ENCODE measurements at places on chromosomes 1 and 21.

DNA sequence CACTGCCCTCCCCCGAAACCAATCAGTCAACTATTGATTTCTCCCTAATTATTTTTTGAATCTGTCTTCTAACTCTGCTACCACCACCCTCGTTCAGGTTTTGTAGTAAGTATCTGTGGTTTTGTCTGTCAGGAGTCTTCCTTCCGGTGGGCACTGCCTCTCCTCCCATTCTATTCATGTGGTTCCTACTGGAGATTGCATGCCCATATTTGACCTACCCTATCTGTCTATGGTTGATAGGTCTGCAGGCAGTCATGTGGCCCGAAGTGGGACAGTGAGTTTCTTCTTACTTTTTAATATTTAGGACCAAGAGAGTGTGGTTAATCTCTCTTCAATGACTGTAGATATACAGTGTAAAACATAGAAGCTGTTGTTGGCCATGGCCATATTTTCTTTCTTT, 17.8 kb upstream of the MAST2 start:
- no peak for DNase-seq

GRCh38 chr1:113895098-113895497, 7.7 kb upstream of the BCL2L15 start:
- no peak for DNase-seq

DNA sequence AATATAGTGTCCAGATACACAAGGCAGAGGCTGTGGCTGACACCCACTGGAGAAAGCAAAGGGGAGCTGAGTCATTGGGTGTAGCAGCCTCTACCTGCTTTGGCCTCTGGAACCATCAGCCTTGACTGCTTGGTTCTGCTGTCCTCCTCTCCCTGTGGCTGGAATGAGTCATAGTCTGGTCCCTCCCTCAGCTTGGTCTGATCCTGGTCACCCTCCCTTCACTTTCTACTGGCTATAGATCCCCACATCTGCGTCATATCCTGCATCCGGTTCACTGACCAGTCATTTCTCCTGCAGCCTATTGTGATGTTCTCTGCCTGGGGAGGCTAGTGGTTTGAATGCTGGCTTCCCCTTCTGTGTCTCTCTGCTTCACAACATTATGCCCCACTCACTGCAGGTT, 372.8 kb upstream of the DAB1 start:
- DNase-seq: no peak

DNA sequence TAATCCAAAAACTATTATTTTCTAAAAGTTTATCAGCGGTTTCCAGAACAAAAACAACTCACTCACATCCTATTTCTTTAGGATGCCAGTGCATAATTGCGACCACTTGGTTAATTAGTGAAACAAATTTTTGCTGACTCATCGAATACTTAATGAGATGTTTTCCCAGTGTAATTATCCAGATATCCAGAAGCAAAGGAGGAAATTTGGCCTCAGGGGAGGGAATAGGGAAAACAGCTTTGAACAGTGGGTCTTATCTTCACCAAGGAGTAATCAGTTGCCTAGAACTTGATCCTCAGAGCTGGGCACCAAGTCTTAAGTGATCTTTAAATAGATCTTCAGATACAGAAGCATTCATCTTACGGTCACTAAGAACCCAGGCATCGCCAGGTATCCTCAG, 24.3 kb downstream of the STYXL2 start:
- no peak for DNase-seq

GRCh38 chr1:147496571-147497210, 44.6 kb upstream of the BCL9 start:
- DNase-seq: no peak

- DNase-seq: no peak
Measured at GRCh38 chr1:153362187-153362775, 4.6 kb downstream of the S100A9 start.

DNA sequence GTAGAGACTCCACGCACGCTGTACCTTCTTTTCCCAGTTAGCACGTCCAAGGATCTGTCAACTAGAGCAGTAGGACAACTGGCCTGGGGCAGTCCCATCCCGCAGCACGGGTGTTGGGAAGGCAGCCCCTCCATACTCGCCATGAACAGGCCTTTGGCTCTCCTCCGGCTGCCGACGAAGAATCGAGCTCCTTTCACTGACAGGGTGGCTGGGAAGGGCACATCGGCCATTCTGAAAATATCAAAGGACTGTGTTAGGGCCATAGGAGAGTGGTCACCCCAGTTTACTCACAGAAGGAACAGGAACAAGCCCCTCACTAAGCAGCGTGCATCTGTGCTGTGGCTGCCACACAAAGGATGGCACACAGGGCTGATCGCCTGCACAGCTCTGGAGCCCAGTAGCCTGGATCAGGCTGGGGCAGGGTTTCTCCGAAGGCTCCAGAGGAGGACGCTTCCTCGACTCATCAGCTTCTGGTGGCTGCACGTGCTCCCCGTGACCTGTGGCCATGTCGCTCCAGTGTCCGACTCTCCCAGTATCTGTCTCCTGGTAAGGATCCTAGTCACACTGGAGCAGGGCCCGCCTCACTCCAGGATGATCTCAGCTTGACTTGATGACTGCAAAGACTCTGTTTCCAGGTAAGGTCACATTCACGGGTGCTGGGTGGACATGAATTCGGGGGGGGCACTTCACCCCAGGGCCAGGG, 8.9 kb downstream of the KRTAP10-1 start:
- no peak for DNase-seq

GRCh38 chr1:208047975-208048374, 137.1 kb upstream of the CD34 start:
- no peak for DNase-seq

DNA sequence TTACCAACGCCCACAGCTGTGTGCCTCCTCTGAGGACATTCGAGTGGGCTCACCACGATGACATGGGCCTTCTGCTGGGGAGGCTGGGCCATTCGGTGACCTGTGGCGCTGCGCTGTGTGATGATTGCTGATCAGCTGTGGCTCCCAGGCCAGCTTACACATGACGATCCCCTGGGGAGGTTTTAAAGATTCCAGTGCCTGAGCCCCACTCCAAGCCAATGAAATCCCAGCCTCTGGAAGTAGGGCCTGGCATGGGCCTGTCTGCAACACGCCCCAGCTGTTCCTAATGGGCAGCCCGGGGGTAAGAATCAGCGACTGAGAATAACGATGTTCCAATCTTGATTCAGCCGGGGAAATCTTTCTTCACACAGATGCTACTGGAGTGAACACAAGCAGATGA, 153.7 kb downstream of the KCNJ6 start:
- no peak for DNase-seq

- no peak for DNase-seq
Measured at GRCh38 chr1:13759072-13759471, 59.1 kb downstream of the PRDM2 start.

- DNase-seq: no peak
Measured at GRCh38 chr1:199308349-199308846, 669.6 kb downstream of the PTPRC start.

- DNase-seq: peak; percentile 42
Measured at GRCh38 chr1:234891427-234891826, 237.2 kb downstream of the TOMM20 start.

GRCh38 chr1:187252923-187253322, 424.2 kb downstream of the PLA2G4A start:
- no peak for DNase-seq

GRCh38 chr21:46207006-46207919, 21.3 kb downstream of the LSS start:
- DNase-seq: no peak

- DNase-seq: no peak
Measured at GRCh38 chr1:115969509-115969908, 6.8 kb upstream of the SLC22A15 start.

- DNase-seq: no peak
Measured at GRCh38 chr1:54212872-54213271, 12.9 kb downstream of the MRPL37 start.

- no peak for DNase-seq
Measured at GRCh38 chr1:239123260-239123659, 263.1 kb upstream of the CHRM3 start.

DNA sequence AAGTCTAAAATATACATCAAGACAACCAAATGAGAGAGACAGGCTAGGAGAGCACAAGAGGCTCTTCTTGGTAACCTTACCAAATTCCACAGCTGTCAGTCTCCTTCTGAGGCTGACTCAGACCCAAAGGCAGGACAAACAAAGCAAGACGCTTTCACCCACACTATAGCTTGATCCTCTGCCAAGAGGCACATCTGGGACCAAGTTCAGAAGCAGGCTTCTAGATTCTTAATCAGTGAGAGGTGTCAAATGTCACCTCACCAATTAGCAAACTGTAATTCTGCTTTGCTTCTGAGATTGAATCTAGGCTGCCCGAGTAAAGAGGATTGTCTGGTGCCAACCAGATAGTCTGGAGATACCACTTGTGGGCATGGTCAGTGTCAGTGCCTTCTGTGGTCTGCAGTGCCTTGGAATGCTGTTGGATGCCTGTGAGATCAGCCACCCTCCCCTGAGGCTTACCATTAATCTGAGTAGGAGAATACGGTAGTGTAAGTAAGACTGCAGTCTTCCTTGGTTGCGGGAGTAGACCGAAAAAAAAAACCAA, 151.0 kb downstream of the FMN2 start:
- no peak for DNase-seq

DNA sequence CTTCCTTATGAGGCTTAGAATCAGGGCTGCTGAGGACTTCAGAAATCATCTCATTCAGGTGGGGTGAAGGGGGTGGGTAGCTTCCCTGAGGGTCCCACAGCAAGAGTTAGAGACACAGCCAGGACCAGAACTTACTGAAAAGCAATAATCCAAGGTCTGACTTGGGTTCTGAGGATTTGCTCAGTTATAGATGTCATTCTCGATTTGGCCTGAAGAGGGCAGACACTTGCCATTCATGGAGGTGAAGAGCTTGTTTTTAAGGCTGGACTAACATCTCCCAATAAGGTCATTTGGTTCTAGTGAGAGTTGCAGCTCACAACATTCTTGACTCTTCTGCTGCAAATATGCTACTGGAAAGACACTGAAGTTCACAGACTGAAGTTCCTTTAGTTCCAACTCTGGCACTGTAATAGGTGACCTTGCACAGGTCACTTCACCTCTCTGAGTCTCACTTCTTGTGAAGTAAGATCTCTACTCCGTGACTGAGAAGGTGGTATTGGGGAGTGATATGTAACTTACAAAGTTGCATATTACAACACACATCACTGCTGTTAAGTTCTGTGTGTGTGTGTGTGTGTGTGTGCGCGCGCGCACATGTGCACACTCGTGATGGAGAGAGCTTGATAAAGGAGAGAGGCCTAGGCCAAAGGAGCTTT, 69.8 kb upstream of the DIRAS3 start:
- peak; percentile 3 for DNase-seq
